Activated CD8-positive, alpha-beta memory T cell treated with anti-CD3 and anti-CD28 coated beads for 4 hours (primary cell): ENCODE measurements at places on chromosomes 3 and 15.

DNA sequence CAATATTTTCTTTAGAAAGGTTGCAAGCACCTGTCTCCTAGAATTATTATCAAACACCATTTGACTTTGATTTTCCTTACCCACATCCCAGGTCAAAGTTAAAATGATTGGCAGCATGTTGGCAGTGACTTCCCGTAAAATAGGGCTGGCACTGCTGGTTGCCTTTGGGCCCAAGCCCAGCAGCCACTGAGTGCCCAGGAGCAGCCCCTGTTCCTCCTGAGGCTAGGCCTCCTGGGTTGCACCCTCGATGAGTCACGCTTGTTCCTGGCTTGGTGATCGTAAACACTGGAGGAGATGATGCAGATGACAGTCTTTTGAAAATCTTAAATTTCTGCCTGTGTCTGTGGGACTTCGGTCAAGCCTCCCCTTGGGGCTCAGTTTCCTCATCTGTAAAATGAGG is 290.0 kb downstream of the TLE3 start:
- no peak for DNase-seq

DNA sequence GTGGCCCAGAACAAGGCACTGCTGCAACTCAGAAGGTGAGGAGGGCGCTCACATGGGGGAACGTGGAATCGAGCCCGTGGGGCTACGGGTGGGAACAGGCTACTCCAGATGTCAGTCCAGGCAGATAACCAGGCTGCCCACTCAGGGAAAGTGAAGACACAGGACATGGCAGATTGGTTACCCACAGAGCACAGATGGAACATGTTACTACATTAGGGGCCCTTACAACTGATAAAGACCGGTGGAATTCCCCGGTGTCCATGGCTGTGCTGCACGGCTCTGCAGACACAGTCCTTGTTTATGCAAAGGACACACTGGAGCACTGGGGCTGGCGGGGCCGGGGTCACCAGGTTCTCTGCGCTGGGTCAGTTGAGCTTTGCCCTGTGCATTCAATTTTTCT is 36.9 kb downstream of the PCSK6 start:
- no peak for DNase-seq

DNA sequence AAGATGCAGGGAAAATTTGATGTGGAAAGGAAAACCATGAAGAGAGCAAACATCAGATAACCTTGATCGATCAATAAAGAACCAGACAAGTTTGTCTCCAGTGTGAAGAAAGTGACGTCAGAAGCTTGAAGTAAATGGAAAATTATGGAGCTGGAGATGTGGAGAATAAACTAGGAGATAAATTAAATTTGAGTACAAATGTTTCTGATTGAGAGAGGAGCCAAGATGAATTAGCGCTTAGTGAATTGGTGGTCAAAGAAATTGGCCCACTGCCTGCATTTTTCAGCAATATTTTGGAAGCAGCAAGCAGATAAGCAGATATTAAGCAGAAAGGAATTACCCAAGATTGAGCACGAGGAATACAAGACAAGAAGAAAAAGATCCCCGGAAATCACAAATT is 567.3 kb upstream of the ZNF385D start:
- DNase-seq: no peak

DNA sequence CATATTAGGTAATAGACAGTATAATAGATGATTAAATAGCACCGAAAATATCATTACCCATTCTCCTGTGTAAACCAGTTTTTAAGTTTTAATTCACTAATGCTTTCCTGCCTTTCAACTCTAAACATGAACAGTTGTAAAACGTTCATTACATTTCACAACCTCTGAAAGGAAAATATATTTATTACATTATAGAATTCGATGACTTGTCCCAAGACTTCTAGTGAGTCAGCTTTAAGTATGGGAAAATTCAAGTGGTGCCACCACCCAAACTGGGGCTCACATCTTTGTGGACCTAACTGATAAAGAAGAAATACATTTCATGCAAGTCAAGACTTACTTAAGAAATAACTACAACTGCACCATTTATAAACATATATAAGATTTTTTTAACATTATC is 2.0 kb downstream of the TRIM59 start:
- DNase-seq: no peak

GRCh38 chr15:33008284-33008995 is 186.1 kb downstream of the FMN1 start:
- DNase-seq: no peak

DNA sequence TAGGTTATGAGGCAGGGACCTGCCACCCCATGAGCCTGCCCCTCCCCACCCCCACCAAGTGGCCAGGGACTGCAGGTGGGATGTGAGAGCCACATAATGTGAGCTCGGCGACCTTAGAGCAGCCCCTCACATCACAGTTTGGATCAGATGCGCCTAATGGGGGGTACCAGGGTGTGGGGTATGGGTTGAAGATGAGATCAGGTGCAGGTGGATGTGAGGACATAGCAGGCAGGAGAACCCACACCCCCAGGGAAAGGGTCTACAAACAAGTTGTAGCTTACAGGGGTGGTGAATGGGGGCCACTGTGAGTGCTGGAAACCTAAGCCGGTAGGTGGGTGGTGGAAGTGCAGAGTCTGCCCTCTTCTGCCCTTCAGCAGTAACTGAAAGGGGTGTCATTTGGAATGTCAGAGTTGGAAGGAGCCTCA is 94.0 kb downstream of the CORO2B start:
- no peak for DNase-seq

GRCh38 chr3:152356870-152357276 is 88.1 kb downstream of the MBNL1 start:
- DNase-seq: no peak

GRCh38 chr3:9897408-9898372 is 5.0 kb upstream of the IL17RE start:
- no peak for DNase-seq

- DNase-seq: no peak
Measured at GRCh38 chr3:97830638-97831037, 8.8 kb downstream of the CRYBG3 start.

DNA sequence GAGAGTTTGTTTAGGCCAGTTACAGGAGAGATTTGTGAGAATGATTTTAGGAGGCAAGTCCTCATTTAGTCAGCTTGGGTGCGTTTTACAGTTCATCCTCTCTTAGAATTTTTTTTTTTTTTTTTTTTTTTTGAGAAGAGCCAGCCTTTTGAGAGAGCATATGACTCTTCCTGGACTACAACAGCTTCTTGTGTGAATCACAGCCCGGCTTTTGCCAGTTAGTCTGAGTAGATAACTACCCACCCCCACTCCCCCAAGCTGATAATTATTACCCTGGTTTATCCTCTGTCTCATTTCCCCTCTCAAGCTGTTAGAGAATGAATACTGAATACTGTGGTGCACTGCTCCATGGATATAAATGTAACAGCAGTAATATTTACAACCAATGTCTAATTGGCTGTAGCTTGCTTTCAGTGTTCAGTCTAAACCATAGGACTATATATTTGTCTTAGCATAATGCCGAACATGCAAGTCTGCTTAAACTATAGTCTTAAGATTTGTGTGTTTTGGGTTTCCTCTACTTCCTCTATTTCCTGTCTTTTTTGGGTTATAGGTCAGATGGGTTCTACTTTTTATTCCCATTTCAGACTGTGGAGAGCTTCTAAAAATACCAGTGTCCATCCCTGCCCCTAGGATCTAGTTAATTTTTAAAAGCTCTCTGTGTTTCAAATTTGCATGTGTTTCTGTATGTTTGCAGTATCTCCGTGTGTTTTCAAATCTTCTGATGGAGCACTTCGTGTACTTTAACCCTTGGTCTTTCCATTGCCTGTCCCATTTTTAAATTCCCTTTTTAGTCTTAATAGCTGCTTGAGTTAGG is 8.0 kb downstream of the CHD2 start:
- DNase-seq: no peak

GRCh38 chr15:50476143-50476542 is 51.9 kb downstream of the USP8 start:
- no peak for DNase-seq

DNA sequence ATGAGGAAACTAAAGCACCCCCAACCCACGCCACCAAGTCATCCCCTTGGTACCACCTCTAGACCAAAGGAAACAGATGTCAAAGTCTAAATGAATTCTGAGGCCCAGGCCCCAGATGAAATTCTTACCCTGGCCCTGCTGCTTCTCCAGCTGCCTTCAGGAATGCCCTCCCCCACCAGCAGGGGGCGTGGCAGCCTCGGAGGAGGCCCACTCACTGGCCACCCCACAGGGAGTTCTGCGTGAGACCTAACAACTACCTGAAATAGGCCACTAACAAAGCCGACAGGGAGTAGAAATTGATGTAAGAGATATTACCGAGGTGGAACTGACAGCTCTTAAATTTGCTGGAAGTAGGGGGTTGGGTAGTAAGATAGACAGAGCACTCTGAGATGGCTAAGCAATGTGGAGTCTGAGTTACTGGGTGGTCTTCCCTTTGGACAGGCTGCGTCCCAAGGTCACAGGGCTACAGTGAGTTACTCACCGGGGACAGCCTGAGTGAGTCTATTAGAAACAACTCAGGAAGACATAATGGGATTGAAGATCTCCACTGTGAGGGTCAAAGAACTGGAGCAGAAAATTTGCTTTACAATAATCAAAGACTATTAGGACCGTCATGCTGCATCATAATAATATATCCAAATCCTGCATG is 240.7 kb downstream of the SHOX2 start:
- DNase-seq: no peak

- DNase-seq: peak; percentile 24
Measured at GRCh38 chr3:129576514-129577352, 29.7 kb downstream of the PLXND1 start.

DNA sequence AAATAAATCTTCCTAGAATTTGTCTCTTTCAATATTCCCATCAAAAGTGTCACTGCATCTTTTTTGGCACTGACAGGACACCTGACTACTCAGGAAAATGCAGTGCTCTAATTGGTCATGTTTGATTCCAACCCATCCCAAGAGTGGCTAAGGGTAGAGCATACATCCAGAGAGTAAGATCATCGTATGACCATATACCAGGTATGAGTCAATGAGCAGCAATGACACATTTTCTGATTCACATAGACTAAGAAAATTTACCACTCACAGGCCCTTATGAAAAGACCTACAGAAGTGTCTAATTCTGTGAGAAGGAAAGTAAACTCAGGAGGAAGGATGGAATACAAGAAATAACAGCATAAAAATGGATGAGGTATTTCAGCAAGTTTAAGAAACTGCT is 434.2 kb downstream of the ZIC1 start:
- DNase-seq: no peak

- no peak for DNase-seq
Measured at GRCh38 chr15:66899555-66900350, 165.6 kb upstream of the SMAD3 start.

DNA sequence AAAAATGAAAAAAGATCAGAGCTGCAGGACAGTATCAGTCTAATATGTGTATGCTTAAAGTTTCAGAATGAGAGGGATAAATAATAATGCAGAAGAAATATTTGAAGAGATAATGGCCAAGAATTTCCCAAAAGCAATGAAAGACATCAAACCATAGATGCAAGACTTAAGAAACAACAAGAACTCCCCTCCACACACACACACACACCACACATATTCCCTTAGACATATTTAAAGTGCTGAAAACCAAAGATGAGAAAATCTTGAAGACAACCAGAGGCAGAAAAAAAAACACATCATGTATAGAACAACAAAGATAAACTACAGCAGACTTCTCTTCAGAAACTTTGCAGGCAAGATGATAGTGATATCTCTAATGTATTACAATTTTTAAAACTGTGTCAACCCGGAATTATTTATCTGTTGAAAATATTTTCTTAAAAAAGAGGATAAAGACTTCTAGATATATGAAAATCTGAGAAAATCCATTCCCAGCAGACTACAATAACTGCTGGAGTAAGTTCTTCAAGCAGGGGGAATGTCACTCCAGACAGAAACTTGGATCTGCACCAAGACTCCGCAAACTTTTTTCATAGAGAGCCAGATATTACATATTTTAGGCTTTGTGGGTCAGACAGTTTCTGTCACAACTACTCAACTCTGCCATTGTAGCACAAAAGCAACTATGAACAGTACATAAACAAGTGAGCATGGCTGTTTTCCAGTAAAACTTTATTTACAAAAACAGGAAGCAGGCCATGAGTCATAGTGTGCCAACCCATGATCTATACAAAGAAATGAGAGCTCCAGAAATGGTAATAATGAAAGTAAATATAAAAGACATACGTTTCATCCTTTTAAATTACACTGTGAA is 223.4 kb upstream of the CGNL1 start:
- no peak for DNase-seq

DNA sequence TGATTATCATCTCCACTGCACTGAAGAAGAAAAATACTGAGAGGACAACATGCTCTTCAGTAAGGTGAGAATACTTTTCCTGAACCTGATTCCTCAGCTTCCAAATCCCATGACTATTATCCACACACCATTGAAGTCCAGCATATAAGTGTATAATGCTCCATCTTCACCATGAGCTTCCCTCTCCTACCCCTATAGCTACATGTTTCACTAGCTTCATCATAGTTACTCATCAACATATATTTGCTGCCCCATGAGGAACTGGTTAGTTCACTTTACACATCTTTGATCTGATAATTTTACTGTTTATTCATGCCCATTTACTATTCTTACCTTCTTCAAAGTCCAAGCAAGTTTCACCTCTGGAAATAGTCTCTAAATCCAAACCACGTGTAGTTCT is 908.5 kb upstream of the SEMA6D start:
- no peak for DNase-seq

- no peak for DNase-seq
Measured at GRCh38 chr3:185176750-185177359, 24.0 kb upstream of the C3orf70 start.

DNA sequence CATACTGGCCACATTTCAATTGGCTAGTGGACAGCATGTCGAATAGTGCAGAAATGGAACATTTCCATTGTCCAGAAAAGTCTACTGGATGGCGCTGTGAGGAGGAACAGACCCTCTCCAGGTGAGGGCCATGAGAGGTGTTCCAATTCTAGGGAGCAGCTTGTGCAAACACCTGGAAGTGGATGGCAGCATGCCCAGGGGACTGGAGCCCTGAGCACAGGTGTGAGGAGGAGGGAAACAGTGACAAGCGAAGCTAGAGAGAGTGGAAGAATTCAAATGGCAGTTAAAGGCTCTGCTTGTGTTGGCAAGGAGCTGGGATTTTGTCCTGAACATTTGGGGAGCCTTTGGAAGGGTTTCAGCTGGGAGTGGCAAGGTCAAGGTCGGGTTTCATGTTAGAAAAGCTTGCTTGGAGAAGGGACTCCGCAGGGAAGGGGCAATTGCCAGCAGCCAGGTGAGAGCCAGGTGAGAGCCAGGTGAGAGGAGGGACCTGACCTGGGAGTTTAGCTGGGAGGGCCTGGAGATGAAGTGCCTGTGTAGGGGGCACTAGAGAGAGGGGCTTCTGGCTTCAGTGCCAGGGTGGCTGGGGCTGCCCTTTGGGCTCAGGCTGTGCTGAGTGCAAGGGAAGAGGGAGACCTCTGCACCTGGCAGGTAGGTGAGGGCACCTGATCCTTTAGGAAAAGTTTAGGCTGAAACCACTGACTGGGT is 93.8 kb downstream of the LINGO1 start:
- DNase-seq: no peak

DNA sequence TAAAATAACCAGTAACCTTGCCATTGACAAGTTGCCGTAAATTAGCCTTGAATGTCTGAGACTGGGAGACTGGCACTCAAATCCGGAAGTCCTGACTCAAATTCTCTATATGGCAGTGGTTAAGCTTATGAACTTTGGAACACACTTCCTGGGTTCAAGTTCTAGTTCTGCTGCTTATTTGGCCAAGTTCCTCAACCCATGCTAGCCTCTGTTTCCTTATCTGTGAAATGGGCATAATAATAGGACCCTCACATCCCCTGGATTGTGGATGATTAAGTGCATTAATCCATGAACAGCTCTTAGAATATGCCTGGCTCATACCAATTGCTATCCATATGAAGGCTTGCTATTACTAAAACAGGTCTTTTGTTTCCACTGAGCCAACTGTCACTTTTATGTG is 311.5 kb downstream of the EDEM1 start:
- DNase-seq: no peak
